ENCODE measurements at places on chromosomes 5 and 9.

- DNase-seq: no peak
Measured at GRCh38 chr9:129007035-129007765, 20.9 kb downstream of the SH3GLB2 start.

- no peak for DNase-seq
Measured at GRCh38 chr5:98470747-98471146, 302.7 kb upstream of the RGMB start.

GRCh38 chr5:140293091-140293848 is 9.6 kb downstream of the PFDN1 start:
- no peak for DNase-seq

GRCh38 chr9:95528908-95529502 is 12.2 kb upstream of the PTCH1 start:
- no peak for DNase-seq

DNA sequence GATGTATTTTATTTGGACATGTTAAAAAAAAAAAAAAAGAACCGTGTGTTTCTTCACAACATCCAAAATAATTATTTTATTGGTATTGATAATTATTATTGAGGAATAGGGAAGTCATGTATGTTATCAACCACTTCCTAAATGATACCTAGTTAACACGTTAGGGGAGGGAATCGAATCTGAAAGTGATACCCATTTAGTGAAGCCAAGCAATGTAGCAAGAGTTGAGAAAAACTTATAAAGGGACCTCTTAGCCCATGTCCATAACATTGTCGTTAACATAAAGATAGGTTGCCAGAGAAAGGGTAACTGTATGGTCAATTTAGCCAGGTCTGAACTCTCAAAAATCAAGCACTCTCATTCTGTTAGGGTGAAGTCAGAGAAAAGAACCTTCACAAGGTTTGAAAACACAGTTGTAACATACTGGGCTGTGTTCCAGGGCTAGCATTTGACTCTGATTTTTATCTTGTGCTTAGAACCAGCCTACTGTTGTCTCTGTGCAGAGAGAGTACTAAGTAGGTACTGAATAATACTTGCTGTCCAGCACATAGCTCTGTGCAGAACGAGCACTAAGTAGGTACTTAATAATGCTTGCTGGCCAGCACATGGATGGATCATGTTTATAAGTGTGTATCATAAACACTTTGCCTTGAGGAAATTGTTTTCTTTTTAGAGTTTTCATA is 60.4 kb downstream of the GHR start:
- no peak for DNase-seq

All from LoVo (cell line).